Inflammatory macrophage treated with lipopolysaccharide for 4 hours (primary cell): ENCODE measurements at places on chromosomes 7 and 10.
A peak's percentile ranks its signal among the peaks of the same experiment; 100 is the strongest.

DNA sequence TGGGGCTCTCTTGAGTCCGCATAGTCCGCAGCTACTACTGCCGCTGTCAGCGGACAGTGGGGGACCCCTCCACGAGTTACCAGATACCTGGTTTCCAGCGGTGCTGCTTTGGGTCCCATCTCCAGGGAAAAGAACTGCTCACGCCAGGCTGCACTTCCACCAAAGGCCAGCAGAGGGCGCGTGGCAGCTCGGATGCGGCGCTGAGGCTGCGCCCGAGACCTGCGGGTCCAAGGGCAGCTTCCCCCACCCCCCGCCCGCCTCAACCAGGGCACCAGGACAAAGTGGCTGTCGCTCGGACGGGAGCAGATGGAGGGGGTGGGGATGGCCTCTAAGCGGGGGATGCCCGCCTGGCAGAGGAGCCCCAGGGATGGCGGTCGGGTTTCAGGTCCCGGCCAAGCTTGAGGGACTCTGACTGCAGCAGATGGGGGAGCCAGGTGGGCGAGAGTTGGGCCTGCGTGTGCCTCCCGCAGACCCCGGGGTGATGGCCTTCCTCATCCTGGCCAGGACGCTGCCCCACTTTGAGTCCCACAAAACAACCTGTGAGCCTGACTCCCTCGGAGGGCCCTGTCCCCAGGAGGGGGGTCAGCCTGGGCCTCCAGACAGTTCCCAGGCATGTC lies 23.8 kb upstream of the ZNF735 start:
- DNase-seq, result no peak

- DNase-seq, result no peak
These were observed 91.0 kb upstream of the LANCL2 start for GRCh38 chr7:55274156-55274555.

DNA sequence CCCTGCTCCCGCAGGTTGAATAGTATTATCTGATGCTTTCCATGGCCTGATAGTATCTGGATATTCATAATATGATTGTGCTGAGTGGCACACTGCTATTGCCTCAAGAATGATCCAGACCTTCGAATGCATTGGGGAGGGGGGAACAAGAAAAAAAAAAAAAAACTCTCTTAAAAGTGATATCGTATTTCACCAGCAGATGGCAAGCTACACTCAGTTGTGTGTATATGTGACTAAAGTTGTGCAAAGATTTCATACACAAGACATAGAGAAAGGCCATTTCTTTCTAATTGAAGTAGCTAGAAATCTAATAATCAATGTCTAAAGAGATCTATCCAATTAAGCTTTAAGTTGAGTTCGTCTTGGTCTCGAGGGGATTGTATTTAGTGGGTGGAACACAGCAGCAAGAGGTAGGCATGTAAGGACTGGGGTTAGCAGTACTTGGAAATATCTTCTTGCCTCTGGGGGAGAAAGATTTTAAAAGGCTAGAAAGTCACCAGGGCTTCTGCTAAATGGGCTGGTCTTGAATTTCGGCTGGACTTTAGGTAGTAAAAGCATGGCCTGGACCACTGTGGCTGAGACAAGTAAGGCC lies 15.3 kb downstream of the SFRP4 start:
- DNase-seq, result peak; percentile 46

DNA sequence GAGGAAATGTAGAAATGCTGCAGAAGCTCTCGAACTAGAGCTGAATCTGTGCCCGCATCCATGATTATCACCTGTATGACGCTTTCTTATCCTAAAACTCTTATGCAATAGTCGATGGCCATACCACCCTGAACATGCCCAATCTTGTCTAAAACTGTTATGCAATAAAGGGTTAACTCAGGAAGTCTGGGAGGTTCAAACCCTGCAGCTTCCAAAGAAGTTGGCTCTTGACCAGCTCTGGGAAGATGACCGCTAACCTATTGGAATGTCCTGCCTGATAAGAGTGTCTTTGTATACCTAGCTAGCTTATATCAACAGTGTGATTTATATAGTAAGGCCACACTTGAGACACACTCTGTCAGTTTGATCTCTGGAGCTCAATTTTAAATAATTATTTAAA lies 3.4 kb upstream of the C10orf88 start:
- DNase-seq, result no peak

GRCh38 chr7:20778063-20778721 lies 8.5 kb downstream of the SP8 start:
- DNase-seq, result peak; percentile 43
